NCI-H1105 (cell line): ENCODE measurements at places on chromosomes 2 and 18.

DNA sequence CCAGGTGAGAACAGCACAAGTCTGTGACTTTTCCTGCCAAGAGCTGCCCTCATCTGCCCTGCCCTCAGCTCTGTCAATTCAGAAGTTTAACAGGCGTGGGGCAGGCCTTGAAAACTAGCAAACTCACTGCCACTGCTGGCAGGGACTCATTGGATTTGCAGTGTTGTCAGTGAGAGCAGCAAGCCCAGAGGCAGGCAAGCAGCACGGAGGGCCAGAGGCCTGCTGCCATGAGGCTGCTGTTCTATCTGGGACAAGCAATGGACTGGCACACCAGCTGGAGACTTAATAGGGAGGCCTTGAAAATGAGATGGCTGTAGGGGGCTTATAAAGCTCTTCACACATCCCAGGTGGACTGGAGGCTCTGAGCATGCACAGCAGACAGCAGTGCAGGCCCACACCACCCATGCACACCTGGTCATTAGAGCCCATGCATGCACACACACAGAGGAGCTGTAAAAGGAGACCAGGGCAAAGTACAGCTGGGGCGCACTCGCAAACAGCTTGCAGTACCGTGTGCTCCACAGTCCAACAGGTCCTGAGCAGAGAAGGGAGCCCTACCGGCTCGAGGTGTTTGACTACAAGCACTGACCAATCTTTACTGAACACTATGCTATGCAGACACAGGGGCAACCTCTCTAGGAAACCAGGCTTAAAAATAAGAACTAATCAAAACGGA, 28.7 kb downstream of the MGAT4A start:
- no peak for DNase-seq

GRCh38 chr2:99543247-99543646, 53.4 kb upstream of the REV1 start:
- no peak for DNase-seq

GRCh38 chr2:212364112-212364985, 174.3 kb downstream of the ERBB4 start:
- DNase-seq = no peak

GRCh38 chr2:107627164-107627563, 199.5 kb upstream of the RGPD4 start:
- no peak for DNase-seq

DNA sequence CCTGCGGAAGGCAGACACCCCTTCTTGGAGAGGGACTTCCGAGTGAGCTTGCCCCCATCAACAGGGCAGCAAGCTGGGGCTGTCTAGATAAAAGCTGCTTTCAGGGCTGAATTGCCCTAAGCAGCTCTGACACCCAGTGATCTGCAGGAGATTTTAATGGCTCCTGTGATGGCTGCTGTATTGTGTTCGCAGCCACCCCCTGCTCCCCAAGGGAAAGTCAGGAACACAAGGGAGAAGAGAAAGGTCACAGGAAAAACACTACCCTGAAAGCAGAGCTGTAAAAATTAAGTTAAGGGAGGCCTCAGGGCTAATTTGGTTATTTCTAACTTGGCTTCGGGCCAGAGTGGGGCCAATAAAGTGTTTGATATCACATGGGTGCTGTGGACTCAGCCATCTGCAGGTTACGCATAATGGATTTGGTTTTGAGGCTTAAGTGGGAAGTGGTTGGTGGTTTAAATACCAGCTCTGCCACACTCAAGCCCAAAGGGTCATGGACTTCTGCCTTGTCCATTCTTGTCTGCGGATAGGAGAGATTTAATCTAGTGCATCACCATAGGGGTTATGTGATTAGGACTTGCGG, 147.6 kb downstream of the CLIP4 start:
- peak; percentile 45 for DNase-seq

- no peak for DNase-seq
Measured at GRCh38 chr18:46625069-46625468, 32.0 kb downstream of the LOXHD1 start.

DNA sequence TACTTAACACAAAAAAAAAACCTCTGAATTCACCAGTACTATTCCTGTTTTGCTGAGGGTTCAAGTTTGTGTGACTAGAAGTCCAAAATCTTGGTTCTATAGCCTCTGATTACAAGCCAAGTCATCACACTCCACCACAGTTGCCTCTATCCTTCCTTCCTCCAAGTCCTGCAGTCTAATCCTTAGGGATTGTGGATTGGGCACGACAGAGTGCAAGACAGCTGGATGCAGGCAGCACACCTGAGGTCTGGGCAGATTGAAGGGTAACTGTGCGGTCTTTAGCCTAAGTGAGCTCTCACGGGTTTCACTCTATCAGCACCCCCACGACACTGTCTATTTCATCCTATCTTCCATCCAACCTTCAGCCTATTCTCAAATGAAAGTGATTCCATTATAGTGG, 299.4 kb upstream of the ID2 start:
- DNase-seq = no peak
